ENCODE measurements at places on chromosomes 2 and 18. TPM values are rescaled to one million over a fixed set of nuclear protein-coding genes. Genes with fewer than 3 reads are reported as not detected.

C2orf81 gene
- 1.3 TPM for total RNA-seq

TGIF1 gene
- 161 TPM for total RNA-seq

OR6B2 gene
- not detected for total RNA-seq

DNA sequence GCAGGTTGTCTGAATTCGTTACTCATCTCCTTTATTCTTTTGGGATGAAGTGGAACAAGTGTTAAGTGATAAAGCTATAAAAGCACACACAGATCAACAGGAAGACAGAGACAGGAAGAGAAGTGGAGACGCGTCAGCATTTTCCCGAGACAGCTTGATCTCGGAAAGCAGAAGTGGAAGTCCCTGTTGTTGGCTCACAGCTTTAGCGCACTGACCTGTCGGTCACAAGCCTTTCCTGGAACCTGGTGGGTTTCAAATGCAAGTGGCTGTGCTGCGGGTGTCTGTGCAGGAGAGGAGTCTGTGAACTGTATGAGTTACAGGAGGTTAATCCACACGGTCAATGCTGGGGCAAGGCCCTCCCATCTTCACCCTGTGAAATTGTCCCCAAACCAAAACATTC is 116.6 kb upstream of the PELI1 start:
- peak overlapping the region; percentile 30 for H3K27ac ChIP-seq
- no peak overlapping the region for H3K4me3 ChIP-seq
- peak; percentile 37 for DNase-seq

DNA sequence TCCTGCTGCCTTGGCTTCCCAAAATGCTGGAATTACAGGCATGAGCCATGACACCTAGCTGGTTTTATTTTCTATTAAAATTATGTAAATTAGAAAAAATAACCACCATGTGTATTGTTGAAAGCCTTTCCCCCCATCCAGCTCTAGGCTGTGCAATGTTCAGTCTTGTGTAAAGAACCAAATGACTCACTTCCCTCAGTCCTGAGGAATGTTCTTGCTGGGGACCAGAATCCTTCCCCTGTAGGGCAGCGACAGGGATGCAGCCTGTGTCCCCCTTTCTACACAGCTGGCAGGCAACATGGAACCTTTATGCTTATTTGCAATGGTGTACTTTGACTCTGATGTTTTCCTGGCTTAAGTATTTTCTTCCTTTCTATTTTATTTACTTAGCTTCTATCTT is 29.4 kb downstream of the AOX1 start:
- no peak overlapping the region for H3K27ac ChIP-seq
- H3K27me3 ChIP-seq: no peaks in the 10 kb centered on the region
- DNase-seq: no peak
- no peaks in the 10 kb centered on the region for H3K4me1 ChIP-seq

DNA sequence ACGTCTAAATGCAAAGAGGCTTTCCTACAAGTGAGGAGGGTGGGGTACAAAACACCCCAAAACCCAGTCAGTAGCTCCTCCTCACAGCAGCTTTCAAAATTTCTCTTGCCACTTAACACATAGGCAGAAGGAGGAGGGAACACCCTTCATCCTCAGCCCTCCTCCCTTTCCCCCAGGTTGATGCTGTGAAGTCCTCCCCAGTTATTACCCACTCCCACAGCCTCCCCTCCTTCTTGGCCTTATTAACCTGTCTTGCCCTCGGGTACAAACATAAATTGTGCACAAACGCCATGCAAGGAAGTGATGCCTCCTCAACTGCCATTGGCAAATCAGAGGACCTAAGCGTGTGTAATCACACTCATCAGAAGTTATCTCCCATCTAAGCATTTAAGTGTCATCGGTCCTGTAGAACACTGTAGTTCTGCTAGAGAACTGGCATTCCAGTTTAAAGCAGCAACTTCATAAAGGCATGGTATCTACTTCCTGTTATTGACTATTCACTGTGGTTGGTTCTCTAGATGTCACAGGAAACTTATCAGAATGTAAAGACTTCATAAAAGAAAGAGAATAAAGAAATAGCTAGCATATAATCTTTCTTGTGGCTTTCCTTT is at the start of gene DSC1:
Gene DSC1, minus strand, starts transcription at position 32 of the 611 bp plus-strand sequence. CDS start 262 bp downstream, outside the sequence.
- no peaks in the 10 kb centered on the region for H3K36me3 ChIP-seq
- H3K4me1 ChIP-seq: no peaks in the 10 kb centered on the region
- DNase-seq: no peak
- peak within 1 kb of the TSS; percentile 56 for H3K27ac ChIP-seq
- no peak within 1 kb of the TSS for H3K4me3 ChIP-seq
- H3K27me3 ChIP-seq: no peaks in the 10 kb centered on the region

- H3K27ac ChIP-seq: no peak overlapping the region
- H3K36me3 ChIP-seq: no peaks in the 10 kb centered on the region
- no peak overlapping the region for H3K4me3 ChIP-seq
- H3K4me1 ChIP-seq: no peaks in the 10 kb centered on the region
- no peaks in the 10 kb centered on the region for H3K27me3 ChIP-seq
Measured at GRCh38 chr2:98548920-98549818, 59.1 kb downstream of the COA5 start.

All from breast epithelium (tissue), 4 donors.